ENCODE measurements at places on chromosomes 5 and 9.

DNA sequence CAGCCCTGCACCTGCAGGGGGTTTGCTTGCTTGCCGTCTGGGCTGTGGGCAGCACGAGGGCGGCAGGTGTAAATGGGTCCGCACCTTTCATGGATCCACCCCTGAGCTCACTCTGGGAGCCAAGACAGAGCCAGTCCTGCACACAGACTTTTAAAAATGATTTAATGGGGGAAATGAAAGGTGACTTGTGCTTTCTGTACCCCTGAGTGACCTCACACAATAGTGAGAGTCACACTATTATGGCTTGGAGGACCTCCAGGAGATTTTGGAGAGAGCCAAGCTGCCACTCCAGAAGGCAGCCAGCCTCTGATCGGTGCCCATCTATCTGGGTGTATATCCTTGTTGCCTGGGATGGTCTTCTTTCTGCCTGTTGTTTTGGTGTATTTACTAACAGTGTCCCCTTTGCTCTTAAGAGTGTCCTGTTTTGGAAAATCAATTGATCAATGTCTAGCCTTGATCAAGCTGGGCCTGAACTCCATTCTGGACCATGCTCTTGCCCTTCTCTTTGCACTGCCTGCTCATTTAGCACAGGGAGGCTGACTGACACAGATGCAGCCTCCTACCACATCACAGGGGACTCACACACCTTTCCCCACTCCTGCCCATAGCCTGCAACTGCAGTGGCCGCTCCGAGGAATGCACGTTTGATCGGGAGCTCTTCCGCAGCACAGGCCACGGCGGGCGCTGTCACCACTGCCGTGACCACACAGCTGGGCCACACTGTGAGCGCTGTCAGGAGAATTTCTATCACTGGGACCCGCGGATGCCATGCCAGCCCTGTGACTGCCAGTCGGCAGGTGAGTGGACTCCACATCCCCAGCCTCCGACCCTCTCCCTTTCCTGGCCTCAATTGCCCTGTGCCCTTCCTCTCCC, 29.5 kb downstream of the LAMC3 start:
- DNase-seq = no peak

- no peak for DNase-seq
These were observed 94.7 kb downstream of the ANGPTL2 start for GRCh38 chr9:127027694-127028093.

GRCh38 chr5:141733198-141733597, 51.2 kb upstream of the ARAP3 start:
- DNase-seq = no peak

DNA sequence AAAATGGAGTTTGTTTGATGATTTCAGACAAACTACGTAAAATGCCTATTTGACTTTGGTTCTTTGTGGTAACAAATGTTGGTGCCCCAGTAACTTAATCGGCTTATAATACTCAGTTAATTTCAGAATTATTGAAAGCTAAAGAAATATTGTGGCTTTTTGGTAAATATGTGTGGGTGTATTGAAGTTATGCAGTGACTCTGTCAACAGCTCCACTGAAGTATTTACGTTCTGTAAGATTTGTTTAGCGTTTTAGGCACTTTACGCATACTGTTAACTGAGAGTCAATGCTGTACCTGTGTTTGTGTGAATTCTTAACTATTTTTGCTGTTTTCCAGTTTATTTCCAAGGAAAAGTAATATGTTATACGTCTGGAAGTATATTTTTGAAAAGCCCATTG, 2.2 kb downstream of the RAD23B start:
- DNase-seq = no peak

DNA sequence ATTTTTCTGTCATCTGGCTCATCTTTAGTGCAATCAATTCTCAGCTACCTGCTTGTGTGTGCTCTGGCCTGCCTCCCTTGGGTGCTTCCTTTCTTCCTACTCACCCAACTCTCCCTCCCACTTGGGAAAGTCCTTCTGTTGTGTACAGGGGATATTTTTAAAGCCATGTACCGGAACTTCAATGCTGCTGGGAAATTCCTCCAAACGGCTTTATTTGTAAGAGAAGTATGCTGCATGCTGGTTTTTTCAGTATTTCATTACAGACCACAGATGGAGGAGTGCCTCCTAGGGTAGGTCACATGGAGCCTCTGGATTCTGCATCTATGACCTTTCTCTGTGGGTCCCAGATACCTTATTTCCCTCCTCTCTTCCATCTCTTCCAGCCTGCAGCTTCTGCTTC, 5.4 kb upstream of the HMHB1 start:
- DNase-seq = peak; percentile 11

GRCh38 chr9:15136646-15137045, 170.4 kb downstream of the TTC39B start:
- DNase-seq = peak; percentile 3

DNA sequence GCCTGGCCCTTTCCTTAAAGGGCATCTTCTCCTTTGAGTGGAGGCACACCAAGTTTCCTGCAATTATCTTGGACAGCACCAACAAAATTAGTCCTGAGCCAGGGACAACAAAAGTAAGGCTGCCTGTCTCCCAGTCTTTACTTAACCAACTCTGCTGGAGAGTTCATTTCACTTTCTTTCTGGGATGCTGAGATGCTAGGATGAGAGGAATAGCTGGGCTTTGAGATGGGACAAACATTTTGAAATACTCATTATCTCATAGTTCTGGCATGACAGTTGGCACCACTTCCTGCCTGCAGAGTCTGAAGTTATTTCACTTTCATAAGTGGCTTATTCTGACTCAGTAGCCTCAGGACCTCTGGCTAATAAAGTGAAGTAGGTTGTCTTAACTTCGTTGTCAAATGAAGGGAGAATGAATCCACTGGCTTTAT, 157.0 kb downstream of the C9orf152 start:
- DNase-seq = peak; percentile 59

DNA sequence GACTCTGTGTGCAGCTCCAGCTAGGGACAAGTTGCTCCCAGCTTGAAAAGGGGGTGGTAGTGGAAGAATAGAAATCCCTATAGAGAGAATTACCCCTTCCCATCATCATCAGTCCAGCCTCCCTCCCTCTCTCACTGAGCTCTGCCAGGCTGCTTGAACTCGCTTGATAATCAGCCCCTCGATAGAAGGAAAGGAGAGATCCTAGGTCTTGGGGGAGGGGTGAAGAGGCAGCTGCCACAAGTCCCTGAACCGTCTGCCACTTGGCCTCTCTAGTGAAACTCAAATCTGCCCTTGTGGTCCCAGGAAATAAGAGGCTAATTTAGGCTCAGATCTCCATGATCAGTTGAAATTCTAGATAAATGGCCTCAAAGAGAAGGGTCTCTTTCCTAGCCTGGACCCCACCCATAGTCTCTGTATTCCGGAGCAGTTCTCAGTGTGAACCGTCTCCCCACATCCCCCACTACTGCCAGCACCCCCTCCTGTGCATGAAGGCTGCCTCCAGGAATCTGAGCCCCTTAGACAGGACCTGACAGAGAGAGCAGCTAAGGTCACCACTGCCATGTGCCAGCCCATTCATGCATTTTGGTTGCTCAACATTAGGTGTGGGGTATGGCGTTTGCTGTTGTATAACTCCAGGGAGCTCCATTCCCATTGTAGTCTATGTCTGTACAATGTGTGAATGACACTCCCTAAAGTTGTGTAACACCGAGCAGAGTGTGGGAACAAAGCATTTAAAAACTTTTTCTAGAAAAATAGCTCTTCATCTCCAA, 5.5 kb downstream of the DNAJB5 start:
- DNase-seq = peak; percentile 42

GRCh38 chr5:55027595-55027994, 3.5 kb downstream of the GZMK start:
- DNase-seq = no peak

- no peak for DNase-seq
These were observed 10.4 kb downstream of the CAAP1 start for GRCh38 chr9:26882154-26882553.

- DNase-seq = no peak
These were observed 461.3 kb downstream of the ENC1 start for GRCh38 chr5:74179179-74179578.

DNA sequence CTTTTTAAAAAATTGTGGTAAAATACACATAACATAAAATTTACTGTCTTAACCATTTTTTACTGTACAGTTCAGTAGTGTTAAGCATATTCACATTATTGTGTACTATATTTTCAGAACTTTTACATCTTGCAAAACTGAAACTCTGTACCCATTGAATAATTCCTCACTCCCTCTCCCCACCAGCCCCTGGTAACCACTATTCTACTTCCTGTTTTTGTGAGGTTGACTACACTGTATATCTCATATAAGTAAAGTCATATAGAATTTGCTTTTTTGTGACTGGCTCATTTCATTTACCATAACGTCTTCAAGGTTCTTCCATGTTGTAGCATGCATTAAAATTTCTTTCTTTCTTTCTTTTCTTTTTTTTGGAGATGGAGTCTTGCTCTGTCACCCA, 87.0 kb downstream of the LNPEP start:
- DNase-seq = peak; percentile 49

GRCh38 chr5:171080186-171080938, 218.5 kb downstream of the RANBP17 start:
- DNase-seq = no peak

- DNase-seq = no peak
These were observed 51.3 kb upstream of the ASTN2 start for GRCh38 chr9:117466111-117466510.

- no peak for DNase-seq
These were observed 9.4 kb downstream of the SCGB3A2 start for GRCh38 chr5:147887930-147888329.

- DNase-seq = no peak
These were observed 26.5 kb downstream of the B4GALT1 start for GRCh38 chr9:33140401-33141360.

DNA sequence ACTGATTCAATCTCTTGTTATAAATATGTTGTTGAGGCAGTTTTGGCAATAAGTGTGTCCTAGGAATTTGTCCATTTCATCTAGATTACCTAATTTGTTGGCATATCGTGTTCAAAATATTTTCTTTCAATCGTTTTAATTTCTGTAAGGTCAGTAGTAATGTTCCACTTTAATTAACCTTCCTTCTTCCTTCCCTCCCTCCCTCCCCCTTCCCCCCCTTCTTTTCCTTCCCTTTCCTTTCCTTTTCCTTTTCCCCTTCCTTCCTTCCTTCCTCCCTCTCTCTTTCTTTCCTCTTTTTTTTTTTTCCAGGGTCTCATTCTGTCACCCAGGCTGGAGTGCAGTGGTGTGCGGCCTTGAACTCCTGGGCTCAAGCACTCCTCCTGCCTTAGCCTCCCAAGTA, 27.1 kb downstream of the CD14 start:
- no peak for DNase-seq

DNA sequence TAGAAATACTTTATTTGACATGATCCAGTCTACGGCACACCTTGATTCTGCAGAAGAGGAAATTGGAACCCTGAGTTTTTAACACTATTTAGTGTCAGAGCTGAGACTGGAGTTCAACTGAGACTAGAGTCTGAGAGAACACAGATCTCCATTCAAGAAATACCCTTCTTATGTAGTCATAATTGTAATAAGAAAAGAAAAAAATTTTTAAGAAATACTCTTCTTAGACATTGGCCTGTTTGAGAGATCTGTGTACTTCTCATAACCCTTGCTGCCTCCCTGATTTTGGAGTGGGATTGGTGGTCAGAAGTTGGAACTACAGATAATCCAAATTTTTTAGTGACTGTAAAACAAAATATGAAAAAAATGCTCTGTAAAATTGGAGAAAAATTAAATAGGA, 253.4 kb downstream of the ARRDC3 start:
- DNase-seq = no peak

DNA sequence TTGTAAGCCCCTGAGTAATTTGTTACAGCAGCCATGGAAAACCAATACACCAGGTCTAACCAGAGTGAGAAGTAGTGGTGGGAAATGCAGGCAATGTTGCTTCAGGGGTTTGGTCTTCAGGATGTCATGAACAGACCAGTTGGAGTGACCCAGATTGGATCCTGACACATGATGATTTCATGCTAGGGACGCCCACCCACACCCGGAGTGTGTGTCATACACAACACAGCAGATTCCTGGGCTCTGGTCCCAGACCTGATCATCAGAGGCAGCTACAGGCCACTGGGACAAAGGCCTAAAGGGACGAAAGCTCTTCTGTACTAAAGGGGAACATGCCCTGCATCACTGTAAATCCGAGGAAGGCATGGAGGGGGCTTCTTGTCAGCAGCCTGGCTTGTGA, 194.2 kb downstream of the NSG2 start:
- no peak for DNase-seq

GRCh38 chr9:133597316-133597957, 11.8 kb downstream of the FAM163B start:
- peak; percentile 32 for DNase-seq

- peak; percentile 38 for DNase-seq
These were observed 57.7 kb downstream of the APC start for GRCh38 chr5:112795342-112795741.

- peak; percentile 62 for DNase-seq
These were observed 61.3 kb downstream of the RAPGEF1 start for GRCh38 chr9:131678499-131679111.

- no peak for DNase-seq
These were observed 1224.0 kb upstream of the CDH18 start for GRCh38 chr5:21212026-21212425.

GRCh38 chr5:137791387-137791786, 37.2 kb upstream of the HNRNPA0 start:
- DNase-seq = no peak

DNA sequence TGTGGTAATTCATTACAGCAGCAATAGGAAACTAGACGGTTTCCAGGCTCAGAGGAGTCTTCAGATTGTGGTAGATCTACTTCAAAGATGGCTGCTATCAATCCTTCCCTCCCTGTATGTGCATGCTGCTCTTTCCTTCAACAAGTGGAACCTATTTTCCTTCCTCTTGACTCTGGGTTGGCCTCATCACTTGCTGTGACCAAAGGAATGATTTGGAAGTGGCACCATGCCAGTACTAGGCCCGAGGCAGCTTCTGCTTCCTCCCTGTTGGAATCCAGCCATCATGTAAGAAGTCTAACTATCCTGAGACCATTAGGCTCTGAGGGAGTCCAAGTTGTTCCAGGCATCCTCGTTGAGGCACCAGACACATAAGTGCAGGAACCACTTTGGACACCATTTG, 46.5 kb upstream of the MCTP1 start:
- DNase-seq = peak; percentile 76

DNA sequence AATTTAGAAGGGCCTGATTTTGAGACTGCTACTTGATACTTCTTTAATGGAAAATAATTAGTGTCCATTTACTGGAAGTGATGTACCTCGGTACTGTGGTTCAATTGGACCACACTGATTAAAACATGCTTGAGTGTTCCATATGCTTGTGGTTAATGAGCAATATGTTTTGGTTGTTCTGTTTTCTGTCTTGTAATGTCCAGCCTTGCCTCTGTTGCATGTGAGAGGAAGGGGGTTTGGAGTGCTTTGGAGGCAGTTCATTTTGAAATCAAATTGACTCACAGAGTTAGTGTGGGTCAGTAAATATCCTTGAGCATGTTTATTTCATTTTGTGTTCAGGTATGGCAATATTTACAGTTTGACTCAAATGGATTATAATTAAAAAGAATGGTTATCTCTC, 334.4 kb downstream of the ARHGEF28 start:
- DNase-seq = no peak

GRCh38 chr5:97297063-97297703, 114.1 kb upstream of the RIOK2 start:
- peak; percentile 78 for DNase-seq

- DNase-seq = no peak
These were observed 24.5 kb upstream of the SARDH start for GRCh38 chr9:133762488-133763271.

Measured in OCI-M1 (cell line).